ENCODE measurements at places on chromosomes 5 and 9. TPM values are rescaled to one million over a fixed set of nuclear protein-coding genes. Genes with fewer than 3 reads are reported as not detected.

The LCN9 gene
- total RNA-seq, result not detected

The SGCD gene
- total RNA-seq, result 0.31 TPM

The SLC27A6 gene
- not detected for total RNA-seq

The ARID3C gene
- total RNA-seq, result 6.7 TPM

The C6 gene
- total RNA-seq, result 286 TPM

The PCDHGB5 gene
- 4.0 TPM for total RNA-seq

The ECM2 gene
- total RNA-seq, result 22.7 TPM

The TENT4A gene
- 13.9 TPM for total RNA-seq

The FBXO10 gene
- total RNA-seq, result 4.2 TPM

The TEX48 gene
- total RNA-seq, result not detected

The CFAP90 gene
- total RNA-seq, result not detected

- H3K36me3 ChIP-seq, result no peaks in the 10 kb centered on the region
- H3K27me3 ChIP-seq, result no peaks in the 10 kb centered on the region
- DNase-seq, result no peak
- no peak overlapping the region for H3K4me3 ChIP-seq
- H3K4me1 ChIP-seq, result no peaks in the 10 kb centered on the region
Observed at GRCh38 chr5:3220638-3221288, 374.9 kb upstream of the IRX1 start.

- H3K27ac ChIP-seq, result peak overlapping the region; percentile 75
- peaks cover 53% of the 10 kb centered on the region for H3K4me1 ChIP-seq
- H3K4me3 ChIP-seq, result peak overlapping the region; percentile 0
- H3K36me3 ChIP-seq, result no peaks in the 10 kb centered on the region
- H3K27me3 ChIP-seq, result no peaks in the 10 kb centered on the region
Observed at GRCh38 chr9:129558551-129559505, 62.1 kb downstream of the C9orf50 start.

GRCh38 chr9:82152181-82152580 lies 163.6 kb downstream of the SPATA31D1 start:
- H3K4me1 ChIP-seq, result no peaks in the 10 kb centered on the region
- no peak overlapping the region for H3K27ac ChIP-seq
- no peak for DNase-seq
- no peak overlapping the region for H3K4me3 ChIP-seq
- no peaks in the 10 kb centered on the region for H3K36me3 ChIP-seq

DNA sequence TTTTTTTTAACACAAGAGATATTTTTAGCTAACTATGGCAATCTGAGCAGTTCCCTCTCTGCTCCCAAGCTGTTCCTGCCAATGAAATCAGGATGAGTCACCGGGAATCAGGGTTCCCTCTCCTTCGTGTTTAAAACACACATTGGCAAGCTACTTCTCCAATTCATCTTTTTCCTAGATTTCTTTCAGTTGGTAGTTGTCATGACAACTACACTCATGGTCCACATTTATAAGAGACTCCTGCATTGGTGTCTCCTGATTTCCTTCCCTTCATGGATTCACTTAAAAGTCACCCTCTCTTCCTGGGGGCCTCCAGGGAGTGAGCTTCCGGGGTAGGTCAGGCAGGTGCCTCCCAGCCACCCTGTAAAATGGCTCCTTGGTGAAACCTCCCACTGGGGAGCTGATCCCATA lies 72.3 kb upstream of the NIPAL4 start:
- H3K27ac ChIP-seq, result no peak overlapping the region
- no peaks in the 10 kb centered on the region for H3K27me3 ChIP-seq
- H3K4me1 ChIP-seq, result no peaks in the 10 kb centered on the region
- H3K36me3 ChIP-seq, result peaks cover 1% of the 10 kb centered on the region

GRCh38 chr5:2105141-2105540 lies 222.4 kb upstream of the IRX4 start:
- no peak overlapping the region for H3K4me3 ChIP-seq
- H3K36me3 ChIP-seq, result no peaks in the 10 kb centered on the region
- H3K27ac ChIP-seq, result no peak overlapping the region
- no peak for DNase-seq
- no peaks in the 10 kb centered on the region for H3K4me1 ChIP-seq

DNA sequence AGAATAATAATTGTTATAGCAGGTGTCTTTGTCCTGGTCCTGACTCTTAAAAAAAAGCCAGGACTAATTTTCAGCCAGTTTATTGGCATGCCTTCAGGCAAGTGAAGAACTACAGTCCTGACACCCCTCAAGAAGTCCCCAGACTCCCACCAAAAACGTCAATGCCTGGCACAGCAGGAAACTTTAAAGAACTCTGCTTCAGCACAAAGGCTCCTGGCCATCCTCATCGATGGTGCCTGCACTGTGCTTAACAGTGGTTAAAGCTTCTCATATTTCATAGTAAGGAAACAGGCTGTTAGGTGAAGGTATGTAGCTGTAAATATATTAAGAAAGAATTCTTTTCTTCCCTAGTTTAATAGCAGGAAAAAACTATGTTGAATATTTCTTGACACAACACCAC lies 280.1 kb upstream of the PUM3 start:
- no peak overlapping the region for H3K4me3 ChIP-seq
- H3K36me3 ChIP-seq, result no peaks in the 10 kb centered on the region
- no peaks in the 10 kb centered on the region for H3K27me3 ChIP-seq
- no peaks in the 10 kb centered on the region for H3K4me1 ChIP-seq
- no peak for DNase-seq
- H3K27ac ChIP-seq, result no peak overlapping the region

DNA sequence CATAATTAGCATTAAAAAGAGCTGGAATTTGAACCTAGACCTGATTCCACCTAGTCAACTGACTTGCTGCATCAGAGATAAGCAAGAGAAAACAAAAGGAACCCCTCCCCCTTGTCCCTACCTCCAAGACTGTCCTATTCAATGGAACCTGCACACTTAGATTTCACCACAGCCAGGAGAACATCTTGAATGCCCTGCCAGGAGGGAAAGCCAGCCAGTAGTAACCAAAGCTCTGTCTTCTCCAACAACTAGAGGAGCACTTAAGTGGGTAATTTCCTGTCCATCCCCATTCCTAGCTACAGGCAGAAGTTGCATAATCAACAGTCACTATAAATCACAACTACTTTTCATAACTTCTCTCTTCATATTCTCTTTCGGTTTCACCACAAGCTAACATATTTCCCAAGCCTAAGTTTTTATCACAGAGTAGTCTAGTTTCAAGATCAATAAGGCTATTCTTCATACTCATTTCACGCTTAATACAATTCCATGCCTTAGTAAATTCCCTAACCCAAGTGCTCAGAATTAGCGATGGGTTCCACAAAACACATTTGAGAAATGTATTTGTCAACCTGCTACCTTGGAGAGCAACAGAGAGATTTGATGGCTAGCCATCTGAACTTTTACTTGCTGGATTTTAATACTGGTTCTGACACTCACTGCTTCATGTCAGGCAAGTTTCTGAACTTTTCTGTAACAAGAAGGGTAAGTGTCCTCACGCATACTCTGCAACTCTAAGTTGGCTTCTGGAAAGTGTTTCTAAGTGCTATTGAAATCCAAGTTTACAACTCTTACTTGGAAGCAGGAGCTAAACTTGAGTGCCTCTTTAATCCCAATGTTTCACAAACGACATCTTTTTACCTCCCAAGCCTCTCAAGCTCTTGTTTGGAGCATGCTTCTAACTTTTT lies 2.0 kb downstream of the DENND1A start:
- H3K27me3 ChIP-seq, result no peaks in the 10 kb centered on the region
- DNase-seq, result no peak
- no peaks in the 10 kb centered on the region for H3K36me3 ChIP-seq

DNA sequence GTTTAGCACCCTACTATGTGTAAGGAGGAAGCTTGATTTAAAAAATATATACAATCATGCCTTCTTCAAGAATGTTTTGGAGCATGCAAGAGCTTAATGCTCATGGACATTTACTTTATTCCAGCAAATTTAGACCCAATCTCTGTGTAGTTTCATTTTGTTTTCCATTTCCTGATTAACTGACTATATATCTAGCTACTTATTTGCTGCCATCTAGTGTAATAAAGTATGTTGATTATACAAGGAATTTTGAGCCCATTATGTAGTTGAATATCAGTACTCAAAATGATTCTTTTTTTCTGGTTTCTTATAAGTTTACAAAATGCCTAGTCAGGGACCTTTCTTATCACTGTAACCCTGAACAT lies 100.0 kb upstream of the CCDC152 start:
- H3K36me3 ChIP-seq, result no peaks in the 10 kb centered on the region
- no peaks in the 10 kb centered on the region for H3K4me1 ChIP-seq
- no peak overlapping the region for H3K27ac ChIP-seq
- DNase-seq, result no peak

GRCh38 chr9:121711797-121712196 lies 60.4 kb downstream of the DAB2IP start:
- no peak overlapping the region for H3K27ac ChIP-seq
- no peaks in the 10 kb centered on the region for H3K4me1 ChIP-seq
- H3K4me3 ChIP-seq, result no peak overlapping the region
- DNase-seq, result no peak
- H3K27me3 ChIP-seq, result no peaks in the 10 kb centered on the region

- H3K27me3 ChIP-seq, result no peaks in the 10 kb centered on the region
- no peak overlapping the region for H3K27ac ChIP-seq
- H3K4me1 ChIP-seq, result no peaks in the 10 kb centered on the region
- H3K4me3 ChIP-seq, result no peak overlapping the region
- H3K36me3 ChIP-seq, result no peaks in the 10 kb centered on the region
Observed at GRCh38 chr9:93896496-93897033, 58.6 kb downstream of the BARX1 start.

- H3K27ac ChIP-seq, result no peak overlapping the region
- H3K4me3 ChIP-seq, result peak overlapping the region; percentile 33
- peak; percentile 57 for DNase-seq
Observed at GRCh38 chr5:77645158-77645994, 6.9 kb upstream of the OTP start.

DNA sequence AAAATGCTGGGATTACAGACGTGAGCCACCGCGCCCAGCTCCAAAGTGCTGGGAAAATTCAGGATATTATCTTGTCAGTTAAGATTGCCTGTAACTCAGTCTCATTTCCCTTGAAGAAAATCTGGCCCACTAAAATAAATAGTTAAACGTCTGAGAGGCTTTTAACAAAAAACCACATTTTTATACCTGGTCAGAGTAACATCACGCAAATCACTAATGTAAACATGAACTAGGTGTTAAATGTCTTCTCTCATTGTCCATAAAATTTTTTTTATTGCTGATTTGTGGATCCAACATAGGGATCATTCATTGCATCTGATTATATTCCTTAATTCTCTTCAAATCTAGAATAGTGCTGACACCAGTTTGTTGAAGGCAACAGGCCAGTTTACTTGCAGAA lies 22.3 kb downstream of the CNOT6 start:
- no peaks in the 10 kb centered on the region for H3K36me3 ChIP-seq
- no peak overlapping the region for H3K27ac ChIP-seq
- H3K27me3 ChIP-seq, result no peaks in the 10 kb centered on the region

GRCh38 chr5:172602783-172603231 lies 38.3 kb upstream of the NEURL1B start:
- H3K4me1 ChIP-seq, result no peaks in the 10 kb centered on the region
- no peak for DNase-seq
- H3K36me3 ChIP-seq, result no peaks in the 10 kb centered on the region
- H3K27me3 ChIP-seq, result no peaks in the 10 kb centered on the region
- H3K27ac ChIP-seq, result peak overlapping the region; percentile 21

- no peak for DNase-seq
- H3K27ac ChIP-seq, result no peak overlapping the region
- H3K4me3 ChIP-seq, result no peak overlapping the region
- no peaks in the 10 kb centered on the region for H3K4me1 ChIP-seq
Observed at GRCh38 chr9:81971727-81972126, 16.8 kb upstream of the SPATA31D1 start.

DNA sequence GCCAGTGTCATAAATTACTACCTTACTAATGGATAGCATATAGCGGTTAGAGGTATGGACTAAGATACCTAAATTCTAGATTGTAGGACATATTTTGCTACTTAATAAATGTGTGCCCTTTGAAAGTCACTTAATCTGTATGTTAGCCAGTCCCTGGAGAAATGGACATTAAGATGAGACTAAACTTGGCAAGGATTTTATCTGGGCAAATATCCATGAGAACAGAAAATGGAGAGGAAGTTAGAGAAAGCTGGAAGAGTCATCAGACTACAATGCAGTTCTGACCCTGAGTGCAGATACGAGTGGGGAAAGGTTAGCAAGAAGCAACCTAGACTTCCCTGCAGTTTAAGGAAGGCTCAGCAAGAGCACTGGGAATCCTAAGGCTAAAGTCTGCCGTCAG lies 33.0 kb downstream of the TBCA start:
- H3K4me1 ChIP-seq, result peaks cover 8% of the 10 kb centered on the region
- no peak for DNase-seq
- no peak overlapping the region for H3K4me3 ChIP-seq
- no peak overlapping the region for H3K27ac ChIP-seq

DNA sequence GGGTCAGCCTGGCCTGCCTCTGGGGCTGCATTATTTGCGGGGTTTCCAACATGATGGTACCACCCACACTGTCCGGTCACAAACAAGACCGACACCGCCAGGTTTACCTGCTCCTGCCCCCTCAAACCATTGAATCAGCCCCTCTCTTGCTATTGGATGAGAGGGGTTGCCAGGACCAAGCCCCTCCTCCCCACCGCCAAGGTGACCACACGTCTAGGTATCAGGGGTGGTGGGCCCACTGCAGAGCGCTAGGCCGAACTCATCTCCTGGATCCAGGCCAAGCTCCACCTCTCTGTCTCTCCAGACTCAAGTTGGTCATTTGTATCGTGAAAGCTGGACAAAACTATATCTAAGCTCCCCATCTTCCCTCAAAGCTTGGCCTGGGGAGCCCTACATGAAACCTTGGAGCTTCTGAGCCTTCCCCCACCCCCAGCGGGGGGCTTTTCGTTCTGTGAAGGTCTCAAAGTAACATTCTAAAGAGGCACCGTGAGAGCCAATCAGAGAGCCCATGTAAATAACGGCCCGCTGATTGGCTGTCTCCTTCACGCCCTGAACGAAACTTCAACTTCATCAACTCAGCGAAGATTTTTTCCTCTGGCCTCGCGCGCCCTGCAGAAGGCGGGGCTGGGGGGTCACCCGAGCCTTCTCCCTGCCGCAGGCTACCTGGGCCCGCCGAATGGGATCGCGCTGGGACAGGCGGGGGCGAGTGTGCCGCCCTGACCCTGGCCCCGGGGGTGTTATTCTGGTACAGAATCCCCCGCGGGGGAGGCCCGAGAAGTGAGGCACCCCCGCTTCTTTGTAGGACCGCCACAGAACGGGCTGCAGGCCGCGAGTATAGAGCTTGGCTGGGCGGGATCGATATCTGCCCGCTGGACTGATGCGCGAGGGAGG lies 49.6 kb upstream of the PSD2 start:
- no peak for DNase-seq
- H3K36me3 ChIP-seq, result no peaks in the 10 kb centered on the region
- H3K4me1 ChIP-seq, result no peaks in the 10 kb centered on the region
- no peaks in the 10 kb centered on the region for H3K27me3 ChIP-seq
